ENCODE measurements at places on chromosomes 16 and 17.

DNA sequence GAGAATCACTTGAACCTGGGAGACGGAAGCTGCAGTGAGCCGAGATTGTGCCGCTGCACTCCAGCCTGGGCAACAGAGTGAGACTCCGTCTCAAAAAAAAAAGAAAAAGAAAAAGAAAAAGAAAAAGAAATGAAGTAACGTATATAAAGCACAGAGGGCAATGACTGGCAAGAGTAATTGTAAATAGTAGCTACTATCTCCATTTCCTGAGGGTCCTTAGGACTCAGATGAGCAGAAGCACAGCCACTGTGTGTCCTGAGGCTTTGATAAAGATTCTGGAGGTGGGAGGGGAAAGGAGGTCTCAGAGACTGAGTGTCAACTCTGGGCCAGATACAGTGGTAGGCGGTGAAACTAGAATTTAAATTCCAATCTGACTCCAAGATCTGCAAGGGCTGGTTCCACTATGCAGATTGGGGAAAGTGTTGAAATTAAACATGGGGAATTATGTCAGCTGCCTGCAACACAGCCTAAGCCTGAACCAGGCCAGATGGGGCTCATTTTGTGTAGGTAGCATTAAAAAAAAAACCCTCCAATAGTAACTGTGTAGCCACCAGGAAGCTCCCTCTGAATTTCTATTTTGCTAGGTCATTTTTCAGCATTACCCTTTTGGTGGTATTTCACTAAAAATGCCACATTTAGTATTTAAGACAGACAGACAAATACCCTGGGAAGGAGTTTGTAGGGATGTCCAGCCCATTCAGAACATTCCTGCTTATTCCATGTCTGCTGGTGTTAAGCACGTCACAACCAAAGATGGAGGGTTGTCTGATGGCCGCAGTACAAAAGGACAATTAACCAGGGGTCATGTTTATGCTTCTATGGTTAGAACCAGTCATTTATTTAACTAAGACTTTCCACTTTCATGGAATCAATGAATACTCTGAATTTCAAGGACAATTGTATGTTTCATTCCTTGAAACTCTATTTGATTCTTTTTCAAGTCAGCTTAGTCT lies 46.1 kb downstream of the TBX4 start:
- no peak for DNase-seq

GRCh38 chr16:70756071-70756470 lies 44.9 kb downstream of the VAC14 start:
- no peak for DNase-seq

- no peak for DNase-seq
These were observed 57.0 kb upstream of the KDM6B start for GRCh38 chr17:7777017-7777416.

- no peak for DNase-seq
These were observed 5.7 kb downstream of the NUPR1 start for GRCh38 chr16:28532940-28533647.

DNA sequence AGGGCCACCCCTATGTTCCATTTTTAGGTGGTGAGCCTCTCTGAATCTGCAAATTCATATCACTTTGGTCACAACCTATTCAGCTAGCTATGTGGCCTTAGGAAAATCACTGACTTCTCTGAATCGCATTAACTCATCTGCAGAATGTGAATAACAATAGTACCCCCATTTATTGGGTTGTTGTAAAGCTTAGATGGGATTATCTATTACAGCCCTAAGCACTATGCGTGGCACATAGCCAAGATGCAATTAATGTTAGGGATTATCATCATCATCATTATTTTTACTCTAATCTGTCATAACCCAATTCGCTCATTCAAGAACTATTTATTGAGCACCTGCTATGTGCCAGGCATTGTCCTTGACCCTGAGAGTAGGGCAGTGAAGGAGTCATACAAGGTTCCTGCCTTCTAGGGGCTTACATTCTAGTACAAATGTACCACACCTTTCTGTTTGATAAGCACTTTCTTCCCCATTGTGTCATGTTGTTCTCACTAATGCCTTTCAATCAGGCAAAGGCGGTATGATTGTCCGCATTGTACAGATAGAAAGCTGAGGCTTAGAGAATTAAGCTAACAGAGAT lies 38.5 kb downstream of the CHD9 start:
- DNase-seq: no peak

GRCh38 chr16:8374586-8375231 lies 215.6 kb downstream of the TMEM114 start:
- no peak for DNase-seq

DNA sequence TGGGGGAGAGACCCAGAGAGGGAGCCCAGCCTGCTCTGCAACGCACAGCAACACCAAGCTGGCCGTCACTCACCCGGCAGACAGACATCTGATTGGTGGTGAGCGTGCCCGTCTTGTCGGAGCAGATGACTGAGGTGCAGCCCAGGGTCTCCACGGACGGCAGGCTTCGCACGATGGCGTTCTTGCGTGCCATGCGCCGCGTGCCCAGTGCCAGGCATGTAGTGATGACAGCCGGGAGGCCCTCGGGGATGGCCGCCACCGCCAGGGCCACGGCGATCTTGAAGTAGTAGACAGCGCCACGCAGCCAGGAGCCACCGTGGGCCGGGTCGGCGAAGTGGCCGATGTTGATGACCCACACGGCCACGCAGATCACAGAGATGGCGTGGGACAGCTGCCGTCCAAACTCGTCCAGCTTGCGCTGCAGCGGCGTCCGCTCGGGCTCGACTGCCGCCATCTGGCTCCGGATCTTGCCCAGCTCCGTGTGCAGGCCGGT lies 16.9 kb downstream of the ATP2A3 start:
- no peak for DNase-seq

DNA sequence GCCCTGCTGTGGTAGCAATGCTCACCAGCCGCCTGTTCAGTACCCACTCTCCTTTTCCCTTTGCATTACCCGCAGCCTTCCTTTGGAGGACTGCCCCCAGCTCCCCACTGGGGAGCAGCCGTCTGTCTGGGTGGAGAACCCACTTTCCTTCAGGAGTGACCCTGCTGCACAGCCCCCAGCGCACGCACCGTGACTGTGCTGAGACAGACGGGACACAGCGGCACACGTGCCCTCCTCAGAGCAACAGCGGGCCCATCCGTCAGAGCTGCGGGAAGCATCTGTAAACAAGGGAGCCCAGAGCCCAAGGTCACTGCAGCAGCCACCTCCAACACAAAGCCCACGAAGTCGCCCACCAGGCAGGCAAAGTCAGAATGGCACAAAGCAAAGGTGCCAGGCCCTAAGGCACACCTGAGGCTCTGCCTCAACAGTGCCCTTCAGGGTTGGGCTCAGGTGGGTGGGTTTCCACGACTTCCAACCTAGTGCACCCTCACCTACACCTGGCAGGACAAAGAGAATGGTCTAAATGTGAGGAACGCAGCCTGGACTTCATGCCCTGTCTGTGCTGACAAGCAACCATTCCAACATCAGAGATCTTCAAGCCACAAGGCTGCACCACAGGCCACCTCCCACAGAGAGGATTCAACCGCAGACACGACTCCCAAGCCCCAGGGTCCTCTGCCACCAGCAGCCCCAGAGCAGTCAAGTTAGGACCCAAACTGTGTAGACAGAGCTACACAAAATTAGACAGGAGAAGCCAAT lies 9.9 kb downstream of the AXIN1 start:
- DNase-seq: no peak

- no peak for DNase-seq
These were observed 28.3 kb downstream of the NPLOC4 start for GRCh38 chr17:81608605-81609004.

DNA sequence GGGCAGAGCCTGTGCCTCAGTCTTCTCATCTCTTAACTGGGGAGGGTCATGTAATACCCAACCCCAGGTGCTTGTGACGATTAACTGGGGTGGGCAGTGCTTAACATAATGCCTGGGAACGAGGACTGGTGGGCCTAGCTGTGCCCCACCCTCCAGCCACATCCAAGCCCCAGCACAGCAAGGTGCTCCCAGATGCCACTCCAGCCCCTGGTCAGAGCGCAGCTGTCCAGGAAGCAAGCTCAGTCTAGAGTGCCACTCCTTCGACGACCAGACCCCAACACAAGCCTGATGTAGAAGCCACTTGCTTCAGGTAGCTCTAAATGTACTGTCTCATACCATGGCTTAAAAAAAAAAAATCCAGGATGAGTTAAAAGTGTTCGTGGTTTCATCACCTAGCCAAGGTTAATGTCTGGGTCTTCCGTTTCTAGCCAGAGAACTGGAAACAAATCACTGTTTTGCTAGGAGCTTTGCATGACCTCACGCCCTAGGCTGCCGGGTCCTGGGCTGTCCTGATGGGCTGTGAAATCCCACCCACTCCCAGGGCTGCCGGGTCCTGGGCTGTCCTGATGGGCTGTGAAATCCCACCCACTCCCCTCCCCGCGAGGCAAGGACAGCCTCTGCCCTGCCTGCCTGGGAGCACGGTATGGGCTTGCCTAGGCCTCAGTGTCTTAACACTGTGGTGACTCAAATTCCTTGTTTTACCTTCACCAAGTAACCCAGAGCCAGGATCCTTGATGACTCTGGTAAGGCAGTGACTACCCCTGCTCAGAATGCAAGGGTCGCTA lies 7.7 kb downstream of the MIEF2 start:
- no peak for DNase-seq

GRCh38 chr17:3038941-3039340 lies 24.5 kb downstream of the OR1D5 start:
- no peak for DNase-seq

DNA sequence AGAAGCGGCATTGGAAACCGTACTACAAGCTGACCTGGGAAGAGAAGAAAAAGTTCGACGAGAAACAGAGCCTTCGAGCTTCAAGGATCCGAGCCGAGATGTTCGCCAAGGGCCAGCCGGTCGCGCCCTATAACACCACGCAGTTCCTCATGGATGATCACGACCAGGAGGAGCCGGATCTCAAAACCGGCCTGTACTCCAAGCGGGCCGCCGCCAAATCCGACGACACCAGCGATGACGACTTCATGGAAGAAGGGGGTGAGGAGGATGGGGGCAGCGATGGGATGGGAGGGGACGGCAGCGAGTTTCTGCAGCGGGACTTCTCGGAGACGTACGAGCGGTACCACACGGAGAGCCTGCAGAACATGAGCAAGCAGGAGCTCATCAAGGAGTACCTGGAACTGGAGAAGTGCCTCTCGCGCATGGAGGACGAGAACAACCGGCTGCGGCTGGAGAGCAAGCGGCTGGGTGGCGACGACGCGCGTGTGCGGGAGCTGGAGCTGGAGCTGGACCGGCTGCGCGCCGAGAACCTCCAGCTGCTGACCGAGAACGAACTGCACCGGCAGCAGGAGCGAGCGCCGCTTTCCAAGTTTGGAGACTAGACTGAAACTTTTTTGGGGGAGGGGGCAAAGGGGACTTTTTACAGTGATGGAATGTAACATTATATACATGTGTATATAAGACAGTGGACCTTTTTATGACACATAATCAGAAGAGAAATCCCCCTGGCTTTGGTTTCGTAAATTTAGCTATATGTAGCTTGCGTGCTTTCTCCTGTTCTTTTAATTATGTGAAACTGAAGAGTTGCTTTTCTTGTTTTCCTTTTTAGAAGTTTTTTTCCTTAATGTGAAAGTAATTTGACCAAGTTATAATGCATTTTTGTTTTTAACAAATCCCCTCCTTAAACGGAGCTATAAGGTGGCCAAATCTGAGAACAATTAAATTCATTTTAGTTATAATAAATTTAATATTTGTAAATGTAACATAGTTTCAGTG lies 1.7 kb downstream of the HEXIM1 start:
- peak; percentile 44 for DNase-seq

DNA sequence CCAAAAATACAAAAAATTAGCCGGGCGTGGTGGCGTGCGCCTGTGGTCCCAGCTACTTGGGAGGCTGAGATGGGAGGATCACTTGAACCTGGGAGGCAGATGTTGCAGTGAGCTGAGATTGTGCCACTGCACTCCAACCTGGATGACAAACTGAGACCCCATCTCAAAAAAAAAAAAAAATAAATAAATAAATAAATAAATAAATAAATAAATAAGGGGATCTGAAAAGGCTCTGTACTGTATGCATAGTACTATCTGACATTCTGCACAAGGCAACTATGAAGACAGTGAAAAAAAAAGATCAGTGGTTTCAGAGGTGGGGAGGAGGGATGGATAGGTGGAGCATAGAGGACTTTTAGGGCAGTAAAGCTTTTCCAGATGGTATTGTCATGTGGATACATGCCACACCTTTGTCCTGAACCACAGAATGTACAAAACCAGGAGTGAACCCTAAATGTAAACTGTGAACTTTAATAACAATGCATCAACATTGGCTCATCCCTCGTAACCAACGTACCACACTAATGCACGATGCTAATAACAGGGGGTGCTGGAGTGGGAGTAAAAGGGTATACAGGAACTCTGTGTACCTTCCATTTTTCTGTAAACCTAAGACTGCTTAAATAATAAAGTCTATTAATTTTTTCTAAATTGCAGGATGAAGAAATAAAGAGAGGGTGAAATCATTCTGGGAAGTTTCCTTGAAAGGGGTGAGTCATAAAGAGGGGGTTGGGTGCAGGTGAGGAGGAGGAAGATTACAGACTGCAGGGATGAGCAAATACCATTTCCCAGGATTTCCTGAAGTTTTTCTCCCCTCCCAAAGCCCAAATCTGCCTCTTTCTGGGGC lies 155.8 kb upstream of the SDK2 start:
- DNase-seq: no peak

DNA sequence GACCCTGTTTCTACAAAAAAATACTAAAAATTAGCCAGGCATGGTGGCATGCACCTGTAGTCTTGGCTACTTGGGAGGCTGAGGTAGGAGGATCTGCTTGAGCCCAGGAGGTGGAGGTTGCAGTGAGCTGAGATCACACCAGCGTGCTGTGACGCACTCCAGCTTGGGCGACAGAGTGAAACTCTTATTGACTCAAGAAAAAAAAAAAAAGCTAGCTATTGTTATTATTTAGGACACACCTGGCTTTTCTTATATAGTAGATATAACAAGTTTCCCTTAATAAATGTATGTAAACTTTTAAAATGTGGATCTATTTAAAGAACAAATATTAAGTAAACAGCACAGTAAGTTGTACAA lies 1.8 kb downstream of the RABEP2 start:
- DNase-seq: no peak

DNA sequence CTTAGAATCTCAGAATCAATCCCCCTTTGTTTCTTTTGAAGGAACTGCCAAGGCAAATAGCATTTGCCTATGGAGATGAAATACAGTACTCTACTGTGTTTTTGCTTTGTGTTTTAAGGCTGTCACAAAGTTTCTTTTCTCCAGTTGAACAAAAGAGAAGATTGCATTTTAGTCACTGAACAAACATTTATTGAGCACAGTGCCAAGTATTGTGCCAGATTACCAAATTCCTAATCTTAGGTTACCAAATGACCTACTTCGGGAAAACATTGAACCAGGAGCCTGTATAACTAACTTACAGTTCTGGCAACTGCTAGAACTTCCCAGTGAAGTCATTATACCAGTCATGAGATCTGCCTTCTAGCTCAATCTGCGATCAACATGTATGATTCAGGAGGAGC lies 3.0 kb upstream of the UBB start:
- no peak for DNase-seq

- no peak for DNase-seq
These were observed 185.8 kb downstream of the ZFHX3 start for GRCh38 chr16:72862090-72862489.

- DNase-seq: no peak
These were observed 1.1 kb downstream of the ZNF423 start for GRCh38 chr16:49854796-49855203.
